NCI-H446 (cell line): ENCODE measurements at places on chromosomes 11 and 22.
A peak's percentile ranks its signal among the peaks of the same experiment; 100 is the strongest.

DNA sequence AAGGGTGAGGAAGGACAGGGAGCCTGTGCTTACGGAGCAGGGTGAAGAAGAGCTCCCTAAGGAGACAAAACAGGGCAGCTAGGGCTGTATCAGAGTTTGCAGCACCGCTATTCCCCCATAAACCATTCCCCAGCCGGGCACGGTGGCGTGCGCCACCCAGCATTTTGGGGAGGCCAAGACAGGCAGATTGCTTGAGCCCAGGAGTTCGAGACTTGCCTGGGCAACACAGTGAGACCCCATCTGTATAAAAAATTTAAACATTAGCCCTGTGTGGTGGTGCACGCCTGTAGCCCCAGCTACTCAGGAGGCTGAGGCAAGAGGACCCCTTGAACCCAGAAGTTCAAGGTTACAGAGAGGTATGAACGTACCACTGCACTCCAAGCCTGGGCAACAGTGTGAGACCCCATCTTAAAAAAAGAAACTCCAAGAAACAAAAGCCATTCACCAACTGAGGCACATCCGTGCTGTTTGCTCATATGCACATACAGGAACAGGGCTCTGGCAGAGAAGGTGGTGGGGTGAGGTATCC, 4.7 kb downstream of the GAL3ST1 start:
- no peak for DNase-seq

GRCh38 chr11:134754521-134755198, 342.6 kb upstream of the B3GAT1 start:
- DNase-seq, result no peak

- no peak for DNase-seq
Observed at GRCh38 chr11:19889531-19889930, 176.9 kb downstream of the NAV2 start.

DNA sequence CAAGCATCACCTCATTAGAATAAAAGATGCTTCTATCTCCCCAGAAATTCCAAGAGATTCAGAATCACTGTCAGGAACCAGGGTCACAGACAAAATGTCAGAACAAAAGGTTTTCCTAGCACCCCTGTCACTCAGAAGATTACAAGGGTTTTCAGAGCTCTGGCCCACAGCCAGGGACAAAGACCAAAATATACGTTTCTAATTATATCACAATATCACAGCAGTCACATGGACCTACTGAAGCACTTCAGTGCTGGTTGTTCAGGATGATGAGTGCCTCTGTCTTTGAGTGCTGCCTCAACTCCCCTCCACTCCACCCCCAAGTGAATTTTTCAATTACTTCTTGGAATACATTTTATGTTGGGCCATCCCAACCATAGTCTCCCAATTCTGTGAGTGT, 21.9 kb upstream of the RTL6 start:
- no peak for DNase-seq

DNA sequence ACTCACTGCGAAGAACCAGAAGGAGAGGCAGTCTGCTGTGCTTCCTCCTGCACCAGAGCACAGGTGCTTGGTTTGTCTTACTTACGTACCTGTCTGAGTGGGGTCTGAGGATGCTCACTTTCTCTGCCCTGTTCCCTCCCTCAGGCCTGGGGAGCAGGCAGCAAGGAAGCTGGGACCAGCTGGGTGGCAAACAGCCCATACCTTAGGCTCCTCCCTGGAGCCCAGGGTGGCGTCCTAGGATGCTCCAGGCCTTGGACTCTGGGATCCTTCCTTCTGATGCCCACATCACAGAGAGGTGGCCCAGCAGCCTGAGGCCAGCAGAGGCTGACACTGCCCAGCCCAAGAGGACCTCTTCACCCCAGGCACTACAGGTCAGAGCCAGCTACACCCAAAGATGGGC, 593.2 kb downstream of the BRD1 start:
- DNase-seq, result no peak

DNA sequence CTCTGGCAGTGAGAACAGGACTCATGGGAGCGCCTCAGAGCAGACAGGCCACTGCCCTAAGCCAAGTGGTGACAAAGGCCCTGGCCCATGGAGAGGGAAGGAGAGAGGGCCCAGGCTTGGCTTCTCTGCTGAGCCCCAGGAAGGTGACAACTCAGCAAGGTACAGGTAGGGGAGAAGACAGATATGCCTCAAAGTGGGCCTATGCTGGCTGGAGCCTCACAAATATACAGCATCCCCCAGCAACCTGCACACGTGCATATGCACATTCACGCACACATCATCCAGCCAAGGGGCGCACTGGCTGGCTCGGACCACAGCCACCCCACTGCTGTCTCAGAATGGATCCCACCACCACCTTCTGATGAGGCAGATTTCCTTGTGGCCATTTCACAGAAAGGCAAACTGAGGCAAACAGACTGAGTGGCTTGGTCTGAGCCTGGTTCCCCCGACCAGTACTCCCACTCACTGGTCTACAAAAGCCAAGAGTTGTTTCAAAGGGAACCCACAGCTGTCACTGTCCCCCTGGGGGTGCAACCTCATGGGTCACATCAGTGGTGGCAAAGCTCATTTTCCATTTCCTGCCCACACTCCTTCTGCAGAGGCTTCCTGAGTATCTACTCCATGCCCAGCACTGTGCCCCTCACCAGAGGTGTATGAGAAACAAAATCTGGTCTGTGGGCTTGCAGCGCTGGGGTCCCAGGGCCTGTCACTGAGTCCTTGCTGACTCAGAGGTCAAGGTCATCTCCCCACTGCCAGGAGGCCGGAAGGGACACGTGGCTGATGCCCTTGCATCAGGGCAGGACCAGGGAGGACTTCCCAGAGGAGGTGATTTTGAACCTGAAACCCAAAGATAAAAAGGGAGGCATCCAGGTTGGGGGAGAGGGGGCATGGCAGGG, 67.3 kb upstream of the PRR5 start:
- no peak for DNase-seq

DNA sequence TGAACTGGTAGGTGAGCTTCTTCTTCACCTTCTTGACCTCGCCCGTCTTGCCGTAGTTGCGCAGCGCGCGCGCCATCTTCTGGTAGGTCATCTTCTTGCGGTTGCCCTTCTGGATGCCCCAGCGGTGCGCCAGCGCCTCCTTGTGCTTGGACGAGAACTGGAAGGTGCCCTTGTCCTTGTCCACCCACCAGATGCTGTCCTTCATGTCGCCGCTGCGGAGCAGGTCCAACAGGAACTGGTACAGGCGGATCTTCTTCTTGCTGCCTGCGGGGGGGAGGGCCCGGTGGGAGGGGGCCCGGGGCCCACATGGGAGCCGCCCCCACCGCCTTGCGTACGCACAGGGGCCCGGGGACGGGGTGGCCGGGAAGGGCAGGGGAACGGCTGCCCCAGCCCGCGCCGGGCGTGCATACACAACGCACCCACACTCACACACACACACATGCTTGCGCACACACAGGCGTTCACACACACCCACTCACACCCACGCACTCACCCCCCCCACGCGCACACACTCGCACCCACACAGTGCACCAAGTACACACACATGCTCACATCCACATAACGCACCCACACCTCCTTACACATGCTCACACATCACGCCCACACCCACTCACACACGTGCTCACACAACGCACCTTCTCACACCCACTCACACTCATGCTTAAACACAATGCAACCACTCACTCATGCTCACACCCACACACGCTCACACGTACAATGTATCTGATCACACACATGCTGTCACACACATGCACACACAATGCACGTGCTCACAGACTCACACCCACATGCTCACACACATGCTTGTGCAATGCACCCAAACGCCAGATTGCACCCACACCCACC, 3.0 kb upstream of the MYBPC3 start:
- DNase-seq, result peak; percentile 84

DNA sequence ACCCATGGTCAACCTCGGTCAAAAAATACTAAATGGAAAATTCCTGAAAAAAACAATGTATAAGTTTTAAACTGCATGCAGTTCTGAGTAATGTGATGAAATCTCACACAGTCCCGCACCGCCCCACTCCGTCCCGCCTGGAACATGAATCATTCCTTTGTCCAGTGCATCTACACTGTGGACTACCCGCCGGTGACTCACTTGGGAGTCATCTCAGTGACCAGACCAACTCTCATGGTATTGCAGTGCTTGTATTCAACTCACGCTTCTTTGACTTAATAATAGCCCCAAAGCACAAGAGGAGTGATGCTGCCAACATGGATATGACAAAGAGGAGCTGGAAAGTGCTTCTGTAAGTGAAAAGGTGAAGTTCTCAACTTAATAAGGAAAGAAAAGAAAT, 48.8 kb downstream of the ARHGAP32 start:
- no peak for DNase-seq

DNA sequence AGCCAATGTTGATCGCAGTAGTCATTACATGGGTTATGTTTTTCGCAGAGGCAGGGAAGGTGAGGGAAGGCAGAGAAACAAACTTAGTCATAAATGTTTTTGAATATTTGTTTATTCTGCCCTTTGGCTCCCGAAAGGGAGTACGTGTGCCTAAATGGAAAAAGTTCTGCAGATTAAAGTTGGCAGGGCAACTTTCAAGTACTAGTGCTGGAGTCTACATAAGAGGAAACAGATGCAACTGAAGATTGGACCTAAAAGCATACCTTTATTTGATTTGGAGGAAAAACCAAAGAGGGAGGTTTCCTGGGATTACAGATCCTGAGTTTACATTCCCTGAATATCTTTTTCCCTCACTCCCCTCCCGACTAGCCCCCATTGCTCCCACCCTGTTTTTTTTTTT, 5.7 kb downstream of the HSD17B12 start:
- no peak for DNase-seq
